NCI-H1417 treated with DMSO at 0.1 percent for 48 hours (cell line): ENCODE measurements at places on chromosomes 2 and 18.

- DNase-seq, result no peak
Measured at GRCh38 chr2:109736177-109736827, 57.8 kb upstream of the RGPD5 start.

- DNase-seq, result no peak
Measured at GRCh38 chr2:61543062-61543461, 4.9 kb upstream of the XPO1 start.

DNA sequence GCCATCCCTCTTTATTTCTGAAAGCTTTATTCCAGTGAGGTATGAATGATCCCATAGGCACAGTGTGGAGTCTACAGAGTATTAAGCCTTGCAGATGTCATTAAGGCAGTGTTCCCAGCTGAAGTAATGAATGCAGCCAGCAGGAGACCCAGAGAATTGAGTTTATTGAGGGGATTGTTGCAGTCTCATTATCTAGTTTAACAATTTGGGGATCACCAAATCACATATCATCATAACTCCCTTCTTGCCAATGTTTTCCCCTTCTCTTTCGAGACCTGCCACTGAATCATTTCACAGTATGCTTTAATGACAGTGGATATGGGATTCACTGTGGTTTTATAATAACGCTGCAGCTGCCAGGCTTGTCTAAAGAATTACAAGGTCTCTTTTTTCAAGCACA, 249.3 kb upstream of the FSHR start:
- DNase-seq, result no peak

DNA sequence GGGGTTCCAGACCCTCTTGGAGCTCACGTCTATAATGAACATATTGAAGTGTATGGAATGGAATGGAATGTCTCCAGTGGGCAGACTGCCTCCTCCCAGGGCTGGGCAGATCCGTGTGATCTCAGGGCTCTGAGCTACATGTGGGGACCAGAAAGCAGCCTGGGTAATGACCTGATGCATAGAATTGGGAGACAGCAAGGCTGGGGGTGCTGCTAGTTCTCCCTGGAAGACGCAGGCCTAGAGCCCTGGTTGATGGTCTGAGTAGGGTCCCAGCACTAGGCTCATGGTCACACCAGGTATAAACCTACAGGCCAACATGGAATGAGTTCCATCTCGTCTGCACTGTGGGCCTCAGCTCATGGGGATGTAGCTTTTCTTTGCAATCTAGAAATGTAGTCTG, 46.7 kb downstream of the ACAA2 start:
- no peak for DNase-seq

- DNase-seq, result no peak
Measured at GRCh38 chr2:23762141-23762540, 164.8 kb downstream of the ATAD2B start.

DNA sequence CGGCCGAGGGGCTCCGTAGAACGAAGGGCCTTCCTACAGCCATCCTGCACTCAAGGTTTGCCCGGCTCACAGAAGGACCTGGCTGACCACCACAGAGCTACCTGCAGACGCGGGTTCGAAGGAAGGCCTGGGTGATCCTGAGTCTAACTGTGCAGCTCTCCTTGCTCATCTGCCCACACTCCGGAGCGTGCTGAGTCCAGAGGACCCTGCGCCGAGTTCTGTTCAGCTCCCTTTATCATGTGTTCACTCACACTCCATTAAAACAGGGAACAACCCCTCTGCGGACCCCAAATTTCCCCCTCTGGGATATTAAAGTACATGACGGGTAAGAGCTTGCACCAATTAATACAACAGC, 138.3 kb downstream of the PXDN start:
- DNase-seq, result no peak

- no peak for DNase-seq
Measured at GRCh38 chr2:152464851-152465470, 130.0 kb downstream of the FMNL2 start.

DNA sequence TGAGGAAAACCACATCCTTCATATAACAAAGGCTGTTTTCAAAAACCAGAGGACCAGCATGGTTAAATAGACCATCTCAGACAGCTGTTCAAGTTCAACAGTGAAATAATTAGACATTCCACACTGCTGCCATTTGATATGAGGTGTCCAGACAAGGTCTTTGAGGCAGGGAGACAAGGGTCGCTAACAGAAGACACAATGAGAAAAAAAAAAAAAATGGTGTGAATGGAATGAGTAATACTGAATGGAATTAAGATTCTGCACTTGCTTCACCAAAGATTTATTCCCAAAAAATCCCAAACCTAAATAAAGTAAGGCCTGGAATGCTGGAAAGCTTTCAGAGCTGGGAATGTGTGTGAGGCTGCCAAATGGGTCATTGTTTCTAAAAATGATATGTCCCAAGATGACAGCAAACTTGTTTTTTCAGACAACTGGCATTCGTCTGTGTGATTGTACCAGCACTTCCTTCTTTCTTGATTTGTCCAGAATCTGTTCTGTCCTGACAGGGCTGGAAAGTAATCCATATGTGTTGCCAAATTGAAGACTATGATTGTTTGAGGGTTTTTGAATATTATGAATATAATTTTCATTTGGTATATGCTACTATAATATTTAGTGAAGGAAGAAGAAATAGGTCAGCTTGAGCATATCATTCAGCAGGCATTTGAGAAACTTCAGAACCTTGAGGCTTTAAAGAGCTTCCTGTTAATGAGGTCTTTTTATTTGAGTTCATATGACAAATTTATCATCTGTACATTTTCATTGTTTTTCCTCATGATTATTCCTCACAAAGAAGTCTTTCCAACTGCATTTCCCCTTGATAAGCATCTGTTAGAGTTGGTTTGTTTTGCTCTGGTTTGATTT, 85.2 kb upstream of the ITGA4 start:
- no peak for DNase-seq

GRCh38 chr2:8217468-8218030, 464.3 kb upstream of the ID2 start:
- no peak for DNase-seq

GRCh38 chr18:8783994-8784530, 78.7 kb downstream of the MTCL1 start:
- no peak for DNase-seq

DNA sequence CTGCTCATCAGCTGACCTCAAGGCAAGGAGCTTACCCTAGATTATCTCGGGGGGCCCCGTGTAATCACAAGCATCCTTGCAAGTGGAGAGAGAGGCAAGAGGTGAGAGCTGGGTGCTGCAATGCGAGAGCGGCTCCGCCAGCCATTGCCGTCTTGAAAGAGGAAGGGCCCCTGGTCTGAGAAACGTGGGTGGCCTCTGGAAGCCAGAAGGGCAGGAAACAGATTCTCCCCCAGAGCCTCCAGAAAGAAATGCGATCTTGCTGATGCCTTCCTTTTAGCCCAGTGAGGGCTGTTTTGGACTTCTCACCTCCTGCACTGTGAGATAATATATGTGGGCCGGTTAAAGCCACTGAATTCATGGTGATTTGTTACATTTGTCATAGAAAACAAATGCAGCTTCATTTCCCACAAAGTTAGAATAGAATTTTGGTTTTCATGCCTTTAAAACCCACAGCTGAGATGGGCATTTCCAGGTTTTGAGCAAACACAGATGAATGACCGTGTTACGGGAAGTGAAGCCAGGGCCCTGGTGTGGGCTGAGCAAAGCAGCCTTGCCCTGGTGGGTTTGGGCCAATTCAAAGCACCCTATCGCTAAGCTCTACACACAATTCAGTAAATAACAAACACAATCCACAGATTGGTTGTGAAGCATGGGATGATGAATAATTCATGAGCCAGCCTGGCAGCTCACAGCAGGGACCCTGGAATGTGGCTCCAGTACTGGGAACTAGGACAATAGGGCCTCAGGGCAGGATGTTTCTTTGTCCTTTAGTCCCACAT, 319.9 kb upstream of the HS6ST1 start:
- no peak for DNase-seq

- DNase-seq, result peak; percentile 44
Measured at GRCh38 chr2:11155381-11156035, at the start of gene SLC66A3. TSS of gene SLC66A3 (plus strand) at chr2:11155467. CDS start at chr2:11155547, 80 bp downstream.

DNA sequence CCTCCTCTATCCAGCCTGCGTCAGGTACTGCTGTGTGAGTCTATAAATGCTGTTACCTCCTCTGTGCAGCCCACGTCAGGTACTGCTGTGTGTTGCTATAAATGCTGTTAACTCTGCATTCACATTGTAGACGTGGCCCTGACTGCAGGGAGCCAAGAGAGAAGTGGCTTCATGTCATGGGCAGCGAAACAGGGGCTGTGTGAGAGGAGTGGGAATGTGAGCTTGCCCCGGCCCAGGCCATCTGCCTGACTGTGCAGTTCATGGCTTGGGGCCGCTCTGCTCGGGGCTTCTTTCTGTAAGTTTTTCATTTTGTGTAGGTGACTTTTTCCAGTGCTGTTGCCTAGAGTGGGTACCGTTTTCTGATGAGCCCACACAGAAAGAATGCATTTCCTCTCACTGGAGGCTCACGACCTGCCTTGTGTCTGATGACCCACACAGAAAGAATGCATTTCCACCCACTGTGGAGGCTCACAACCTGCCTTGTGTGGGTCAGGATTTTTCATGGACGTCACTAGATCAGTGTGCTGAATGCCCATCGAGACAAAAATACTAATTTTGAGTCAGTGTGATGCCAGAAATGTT, 104.5 kb downstream of the SNTG2 start:
- no peak for DNase-seq

- no peak for DNase-seq
Measured at GRCh38 chr2:10753876-10754275, 32.4 kb downstream of the ATP6V1C2 start.

- no peak for DNase-seq
Measured at GRCh38 chr2:187434342-187434785, 13.7 kb downstream of the CALCRL start.

GRCh38 chr2:2849464-2850217, 518.6 kb upstream of the MYT1L start:
- no peak for DNase-seq

GRCh38 chr18:2146092-2146491, 425.2 kb downstream of the METTL4 start:
- no peak for DNase-seq

DNA sequence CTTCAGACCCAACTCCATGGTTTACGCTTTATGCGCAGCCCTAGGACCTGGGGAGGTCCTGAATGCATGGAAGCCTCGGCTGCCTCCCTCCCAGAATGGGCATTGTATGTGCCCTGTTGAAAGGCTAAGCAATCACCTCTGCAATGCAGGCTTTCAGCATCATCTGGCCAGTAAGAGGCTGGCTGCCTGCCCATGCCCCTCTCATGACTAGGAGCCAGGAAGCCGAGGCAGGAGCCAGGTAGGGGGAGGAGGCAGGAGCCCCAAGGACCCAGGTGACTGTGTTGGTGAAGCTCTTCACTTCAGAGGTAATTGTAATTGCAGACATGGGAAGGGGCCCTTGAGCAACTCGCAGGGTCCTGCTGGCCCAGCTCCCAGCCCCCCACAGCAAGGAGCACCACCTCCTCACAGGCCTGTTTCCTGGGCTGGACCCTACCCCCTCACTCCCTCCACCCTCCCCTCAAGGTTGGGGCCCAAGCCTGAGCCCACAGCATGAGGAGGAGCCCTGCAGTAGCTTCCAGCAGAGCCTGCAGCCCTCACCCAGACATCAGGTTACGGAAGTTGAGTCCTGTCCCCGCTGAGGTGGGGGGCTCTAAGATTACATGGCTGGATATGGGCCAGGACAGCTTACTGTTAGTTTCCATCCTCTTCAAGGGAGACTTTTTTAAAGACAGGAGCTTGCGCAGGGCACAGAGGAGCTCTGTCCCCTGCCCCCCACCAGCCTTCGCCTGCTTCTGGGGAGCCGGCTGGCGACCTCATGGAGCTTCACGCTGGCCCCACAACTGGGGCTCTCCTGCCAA, 21.9 kb downstream of the CRACDL start:
- DNase-seq, result no peak

GRCh38 chr2:68870215-68870614, 982 bp downstream of the BMP10 start:
- no peak for DNase-seq
